Neural progenitor cell (in vitro differentiated cells): ENCODE measurements at places on chromosomes 1 and 21.
A peak's percentile ranks its signal among the peaks of the same experiment; 100 is the strongest.

GRCh38 chr1:30126848-30127247 is 596.5 kb downstream of the MATN1 start:
- no peak for DNase-seq

DNA sequence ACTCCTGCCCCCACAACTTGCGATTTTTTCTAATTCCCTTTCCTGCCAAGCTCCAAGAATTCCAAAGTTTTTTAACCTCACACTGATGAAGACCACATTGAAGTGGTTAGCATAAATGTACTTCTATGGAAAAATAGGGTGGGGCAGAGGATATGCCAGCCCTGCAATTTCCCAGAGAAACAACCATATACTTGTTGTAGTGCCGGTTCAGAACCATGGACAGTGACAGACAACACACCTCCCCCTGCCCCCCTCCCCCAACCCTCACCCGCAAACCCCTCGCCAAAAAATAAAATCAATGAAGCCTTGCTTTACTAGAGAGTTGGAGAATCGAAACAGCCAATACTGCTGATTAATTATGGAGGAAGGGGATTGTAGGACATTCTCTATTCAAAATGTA is 109.5 kb upstream of the GRIK3 start:
- DNase-seq: peak; percentile 82

DNA sequence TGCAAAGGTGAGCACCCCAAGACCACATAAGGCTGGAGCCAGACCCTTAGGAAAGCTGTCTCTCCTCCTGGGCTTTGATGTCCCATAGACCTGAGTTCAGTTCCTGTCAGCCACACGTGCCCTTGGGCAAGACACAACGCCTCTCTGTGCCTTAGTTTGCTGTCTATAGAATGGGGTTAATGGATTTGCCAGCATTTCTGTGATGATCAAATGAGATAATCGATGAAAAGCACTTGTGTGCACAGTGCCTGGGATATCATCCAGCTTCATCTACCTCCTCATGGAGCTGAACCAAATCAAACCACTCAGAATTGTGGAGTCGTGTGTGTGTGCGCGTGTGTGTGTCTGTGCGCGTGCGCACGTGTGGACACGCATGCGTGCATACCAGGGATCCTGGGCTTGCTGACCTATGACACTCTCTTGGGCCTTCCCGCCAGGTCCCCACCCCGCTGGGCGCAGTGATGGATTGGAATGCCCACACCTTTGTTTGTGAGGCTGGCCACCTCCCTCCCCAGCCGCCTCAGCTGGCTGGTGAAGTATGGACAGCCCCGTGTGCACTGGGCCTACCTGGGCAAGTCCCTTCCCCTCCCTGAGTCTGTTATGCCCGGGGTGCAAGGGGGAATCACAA is 5.2 kb downstream of the TTC22 start:
- DNase-seq: no peak

DNA sequence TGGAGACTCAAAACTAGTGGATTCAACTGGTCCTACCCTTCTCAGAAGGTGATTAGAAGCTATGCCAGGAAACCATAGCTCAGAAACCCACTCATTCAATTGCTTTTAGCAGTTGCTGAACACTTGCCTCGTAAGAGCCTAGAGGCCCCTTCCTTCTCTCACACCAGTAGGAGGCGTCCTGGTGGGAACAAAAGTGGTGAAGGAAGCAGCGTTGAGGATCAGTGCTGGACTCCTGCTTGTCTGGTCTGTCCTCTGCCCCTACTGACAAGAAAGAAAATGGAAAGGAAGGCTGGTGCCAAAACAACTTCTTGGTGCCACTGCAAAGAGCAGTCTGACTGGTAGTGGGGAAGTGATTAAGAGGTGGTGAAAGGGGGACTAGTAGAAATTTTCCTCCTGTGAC is 269.7 kb downstream of the LMO4 start:
- peak; percentile 72 for DNase-seq

- DNase-seq: no peak
Measured at GRCh38 chr21:26130249-26130881, 40.2 kb downstream of the APP start.

GRCh38 chr21:21463456-21463855 is 465.2 kb downstream of the NCAM2 start:
- no peak for DNase-seq

- DNase-seq: peak; percentile 43
Measured at GRCh38 chr1:171252482-171252881, 4.2 kb downstream of the FMO1 start.

- DNase-seq: no peak
Measured at GRCh38 chr21:42835211-42835610, 44.1 kb downstream of the WDR4 start.

DNA sequence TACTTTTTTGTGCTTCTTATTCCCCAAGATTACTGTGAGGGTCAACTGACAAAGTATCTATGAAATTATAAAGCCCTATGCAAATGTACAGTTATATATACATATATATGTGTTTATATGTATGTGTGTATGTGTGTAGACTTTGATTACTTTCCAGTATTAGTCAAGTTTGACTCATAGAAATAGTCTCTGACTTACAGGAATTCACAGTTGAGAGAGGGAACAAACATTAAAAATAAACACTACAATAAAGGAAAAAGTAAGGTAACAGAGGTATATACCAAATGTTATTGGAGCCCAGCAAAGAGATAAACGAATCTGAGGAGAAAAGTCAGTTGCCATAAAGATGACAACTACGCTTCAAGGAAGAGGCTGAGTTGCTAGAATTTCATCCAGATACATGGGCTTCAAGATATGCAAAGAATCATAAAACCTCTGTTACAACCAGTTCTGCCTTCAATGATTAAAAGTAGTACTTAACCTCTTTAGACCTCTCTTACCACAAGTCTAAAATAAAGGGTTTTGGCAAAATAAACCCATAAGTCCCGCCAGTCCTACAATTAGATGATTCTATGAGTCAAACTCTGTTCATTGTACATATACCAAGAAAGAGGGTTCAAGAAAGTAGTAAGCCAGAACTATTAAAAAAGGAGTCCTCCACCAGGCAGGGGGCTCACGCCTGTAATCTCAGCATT is 7.2 kb downstream of the IFT25 start:
- no peak for DNase-seq

GRCh38 chr21:41170442-41170841 is 2.5 kb downstream of the BACE2 start:
- peak; percentile 64 for DNase-seq

DNA sequence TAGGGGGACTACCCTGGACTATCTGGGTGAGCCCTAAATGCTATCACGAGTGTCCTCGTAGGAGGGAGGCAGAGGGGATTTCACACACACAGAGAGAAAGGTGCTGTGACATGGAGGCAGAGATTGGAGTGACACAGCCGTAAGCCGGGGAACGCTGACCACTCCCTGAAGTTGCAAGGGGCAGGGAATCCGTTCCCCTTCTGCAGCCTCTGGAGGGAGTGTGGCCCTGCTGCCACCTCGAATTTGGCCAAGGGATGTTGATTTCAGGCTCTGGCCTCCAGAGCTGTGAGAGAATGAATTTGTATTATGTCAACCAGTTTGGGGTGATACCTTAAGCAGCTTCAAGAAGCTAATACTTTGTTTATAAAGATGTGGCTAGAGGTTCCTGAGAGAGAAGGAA is 137.7 kb downstream of the ACTL8 start:
- DNase-seq: no peak

DNA sequence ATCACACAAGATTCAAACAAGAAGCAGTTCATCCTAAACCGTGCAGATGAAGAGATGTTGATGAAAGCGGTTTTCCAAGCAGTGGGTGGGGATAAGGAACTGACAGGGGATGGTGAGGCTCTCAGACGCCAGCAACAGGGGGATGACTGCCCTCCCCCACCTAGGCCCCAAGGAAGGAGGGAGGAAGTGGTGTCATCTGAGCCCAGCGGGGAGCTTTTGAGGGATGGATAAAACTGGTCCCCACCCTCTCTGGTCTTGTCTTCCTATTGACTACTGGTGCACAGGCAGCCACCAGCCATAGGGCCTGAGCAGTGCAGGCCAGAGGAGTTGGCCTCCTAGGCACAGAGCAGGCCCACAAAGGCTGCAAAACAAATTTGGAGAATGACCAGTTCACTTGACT is 175.5 kb downstream of the HUNK start:
- no peak for DNase-seq

GRCh38 chr1:172929006-172929405 is 121.7 kb downstream of the TNFSF18 start:
- no peak for DNase-seq

GRCh38 chr1:114152508-114153260 is 985 bp downstream of the SYT6 start:
- DNase-seq: peak; percentile 75

GRCh38 chr1:214525535-214526019 is 25.8 kb downstream of the PTPN14 start:
- DNase-seq: no peak

DNA sequence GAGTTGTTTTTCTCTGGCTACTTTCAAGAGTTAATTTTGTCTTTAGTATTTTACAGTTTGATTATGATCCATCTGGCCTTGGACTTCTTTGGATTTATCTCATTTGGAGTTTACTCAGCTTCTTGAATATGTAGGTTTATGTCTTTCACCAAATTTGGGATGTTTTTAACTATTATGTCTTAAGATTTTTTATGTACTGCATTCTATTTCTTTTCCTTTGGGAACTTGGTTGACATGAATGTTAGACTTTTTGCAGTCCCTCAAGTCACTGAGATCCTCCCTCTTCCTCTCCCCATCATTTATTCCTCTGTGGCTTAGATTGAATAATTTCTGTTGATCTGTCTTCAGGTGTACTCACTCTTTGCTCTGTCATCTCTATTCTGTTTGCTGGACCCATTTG is 112.0 kb downstream of the XPR1 start:
- no peak for DNase-seq

GRCh38 chr1:203037509-203038190 is 11.4 kb downstream of the PPFIA4 start:
- no peak for DNase-seq

- no peak for DNase-seq
Measured at GRCh38 chr1:30368651-30369240, 354.6 kb downstream of the MATN1 start.

DNA sequence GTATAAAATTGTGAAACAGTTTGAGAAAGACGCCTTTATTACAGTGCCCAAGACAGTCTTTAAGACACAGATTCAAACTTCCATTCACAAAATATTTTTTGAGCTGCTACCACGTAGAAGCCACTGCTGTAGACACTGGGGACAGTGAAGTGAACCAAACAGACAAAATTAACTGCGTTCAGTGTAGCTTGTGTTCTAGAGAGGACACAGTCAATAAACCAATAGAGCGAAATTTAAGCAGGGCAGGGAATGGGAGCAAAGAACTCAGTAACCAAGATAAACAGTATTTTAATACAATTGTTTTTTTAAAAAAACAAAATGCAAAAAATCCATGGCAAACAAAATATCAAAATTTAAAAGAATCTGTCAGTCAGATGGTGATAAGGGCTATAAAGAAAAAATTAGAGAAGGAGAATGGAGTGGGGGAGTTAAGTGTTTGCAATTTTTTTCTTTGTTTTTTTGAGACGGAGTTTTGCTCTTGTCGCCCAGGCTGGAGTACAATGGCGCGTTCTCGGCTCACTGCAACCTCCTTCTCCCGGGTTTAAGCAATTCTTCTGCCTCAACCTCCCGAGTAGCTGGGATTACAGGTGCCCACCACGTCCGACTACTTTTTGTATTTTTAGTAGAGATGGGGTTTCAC is 719 bp upstream of the PARS2 start:
- no peak for DNase-seq

DNA sequence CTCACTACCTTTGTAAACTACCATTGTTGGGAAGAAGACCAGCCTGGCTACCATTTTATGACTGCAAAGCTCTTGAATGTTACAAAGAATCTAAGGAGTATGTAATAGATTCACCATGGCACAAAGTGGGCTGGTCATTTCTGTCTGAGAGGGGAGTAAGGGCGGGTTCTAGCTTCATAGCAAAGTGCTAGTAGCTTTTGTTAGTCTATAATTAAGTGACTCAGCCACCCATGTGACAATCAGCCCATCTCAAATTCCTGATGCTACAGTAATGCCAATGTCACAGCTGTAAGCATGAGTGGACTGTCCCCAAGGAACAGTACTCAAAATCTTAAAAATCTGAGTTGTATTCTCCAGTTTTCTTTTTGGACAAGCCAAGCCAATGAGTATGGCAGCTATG is 15.4 kb upstream of the OTUD3 start:
- DNase-seq: no peak

- DNase-seq: peak; percentile 93
Measured at GRCh38 chr21:39867198-39867650, at the start of gene PCP4. Gene PCP4, plus strand, starts transcription at chr21:39867438. Its CDS starts 64 bp downstream, at chr21:39867502.

DNA sequence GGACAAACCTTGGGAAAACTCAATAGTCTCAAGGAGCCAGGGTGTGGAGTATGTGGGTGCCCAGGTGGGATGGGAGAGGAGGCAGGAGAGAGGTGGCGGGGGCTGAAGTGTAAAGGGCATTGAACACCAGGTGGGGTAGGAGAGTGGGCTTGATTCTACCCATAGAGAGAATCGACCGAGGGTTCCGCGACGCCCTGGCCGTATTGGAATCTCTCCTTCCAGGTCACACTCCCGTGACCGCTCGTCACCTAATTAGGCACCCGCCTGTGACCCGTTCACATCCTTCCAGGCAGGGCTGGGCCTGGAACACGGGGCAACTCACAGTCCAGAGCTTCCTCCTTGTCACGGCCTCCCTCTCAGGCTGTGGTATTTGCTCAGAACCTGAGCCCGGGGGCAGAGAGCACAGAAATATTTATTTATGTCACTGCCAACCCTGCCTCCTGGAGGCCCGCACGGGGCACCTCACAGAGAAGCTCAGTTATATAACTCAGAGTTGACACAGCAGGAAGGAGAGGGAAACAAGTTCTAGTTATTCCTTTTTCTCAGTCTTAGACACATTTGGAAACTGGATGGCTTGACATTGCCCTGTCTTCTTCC is 12.0 kb downstream of the NCMAP start:
- DNase-seq: peak; percentile 26

DNA sequence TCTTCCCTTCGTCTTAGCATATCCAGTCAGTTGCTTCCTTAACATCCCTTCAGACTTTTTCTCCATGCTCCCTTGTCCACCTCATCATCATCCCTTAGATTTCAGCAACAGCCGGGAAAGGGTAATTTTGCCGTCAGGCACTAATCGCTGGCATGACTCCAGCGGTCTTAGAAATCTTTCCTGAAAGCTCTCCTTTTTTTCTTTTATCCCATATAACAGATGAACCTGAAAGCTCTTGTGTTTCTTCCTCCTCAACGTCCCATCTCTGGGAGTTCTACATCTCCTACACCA is 10.4 kb upstream of the BOLA1 start:
- peak; percentile 11 for DNase-seq

- DNase-seq: peak; percentile 42
Measured at GRCh38 chr1:205568469-205569361, 63.1 kb downstream of the ELK4 start.

- no peak for DNase-seq
Measured at GRCh38 chr1:205228093-205228521, 361 bp downstream of the TMCC2 start.

GRCh38 chr21:37551331-37551992 is 184.9 kb downstream of the DYRK1A start:
- no peak for DNase-seq

GRCh38 chr1:43272576-43273571 is 3.1 kb downstream of the TMEM125 start:
- no peak for DNase-seq

DNA sequence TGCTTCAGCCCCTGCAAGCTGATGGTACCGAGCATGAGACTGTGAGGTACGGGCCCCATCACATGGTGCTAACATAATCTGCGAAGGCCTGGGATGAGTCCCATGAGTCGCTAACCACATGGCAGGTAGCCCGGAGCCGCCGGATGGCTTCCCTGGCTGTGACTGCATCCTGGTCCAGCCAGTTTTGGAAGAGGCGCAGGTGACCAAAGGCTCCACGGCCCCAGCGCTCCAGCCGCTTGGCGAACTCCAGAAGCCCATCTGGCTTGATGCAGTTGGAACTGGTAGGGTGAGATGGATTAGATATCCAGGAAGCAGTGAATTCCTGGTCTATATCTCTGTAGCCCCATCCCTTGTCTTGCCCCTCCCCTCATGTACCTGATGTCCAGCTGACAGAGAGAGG is 24.6 kb downstream of the LRRC41 start:
- no peak for DNase-seq
